ENCODE measurements at places on chromosomes 11 and 22.

- peak; percentile 89 for DNase-seq
Observed at GRCh38 chr11:34174412-34175041, 69.1 kb downstream of the NAT10 start.

- DNase-seq = peak; percentile 49
Observed at GRCh38 chr22:29703569-29704195, 16.1 kb upstream of the CABP7 start.

- no peak for DNase-seq
Observed at GRCh38 chr11:48051217-48051830, 71.0 kb downstream of the PTPRJ start.

DNA sequence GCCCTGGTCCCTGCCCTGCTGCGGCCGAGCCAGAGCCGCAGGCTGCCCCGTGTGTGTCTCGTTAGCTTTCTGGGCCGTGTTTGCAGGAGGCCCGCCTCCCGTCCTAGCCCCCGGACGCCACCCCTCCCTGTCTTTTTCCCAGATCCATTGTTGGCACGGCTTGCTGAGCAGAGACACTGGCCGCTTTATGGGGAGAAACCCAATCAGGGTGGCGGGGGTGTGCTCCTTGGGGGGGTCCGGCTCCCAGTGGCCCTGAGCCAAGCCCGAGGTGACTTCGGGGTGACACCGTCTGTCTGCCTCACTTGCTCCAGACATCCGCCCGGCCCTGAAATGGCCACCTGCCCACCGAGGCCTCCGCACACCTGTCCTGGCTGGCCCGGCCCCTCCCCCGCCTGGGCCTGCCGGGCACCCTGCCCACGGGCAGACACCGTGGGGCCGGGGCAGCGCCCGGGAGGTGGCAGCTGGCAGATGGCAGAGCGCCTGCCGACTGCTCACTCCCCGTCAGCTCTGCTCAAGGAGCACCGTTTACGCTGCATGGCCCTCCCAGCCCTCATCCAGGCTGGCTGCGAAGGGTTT is 43.1 kb upstream of the PPARA start:
- peak; percentile 96 for DNase-seq

DNA sequence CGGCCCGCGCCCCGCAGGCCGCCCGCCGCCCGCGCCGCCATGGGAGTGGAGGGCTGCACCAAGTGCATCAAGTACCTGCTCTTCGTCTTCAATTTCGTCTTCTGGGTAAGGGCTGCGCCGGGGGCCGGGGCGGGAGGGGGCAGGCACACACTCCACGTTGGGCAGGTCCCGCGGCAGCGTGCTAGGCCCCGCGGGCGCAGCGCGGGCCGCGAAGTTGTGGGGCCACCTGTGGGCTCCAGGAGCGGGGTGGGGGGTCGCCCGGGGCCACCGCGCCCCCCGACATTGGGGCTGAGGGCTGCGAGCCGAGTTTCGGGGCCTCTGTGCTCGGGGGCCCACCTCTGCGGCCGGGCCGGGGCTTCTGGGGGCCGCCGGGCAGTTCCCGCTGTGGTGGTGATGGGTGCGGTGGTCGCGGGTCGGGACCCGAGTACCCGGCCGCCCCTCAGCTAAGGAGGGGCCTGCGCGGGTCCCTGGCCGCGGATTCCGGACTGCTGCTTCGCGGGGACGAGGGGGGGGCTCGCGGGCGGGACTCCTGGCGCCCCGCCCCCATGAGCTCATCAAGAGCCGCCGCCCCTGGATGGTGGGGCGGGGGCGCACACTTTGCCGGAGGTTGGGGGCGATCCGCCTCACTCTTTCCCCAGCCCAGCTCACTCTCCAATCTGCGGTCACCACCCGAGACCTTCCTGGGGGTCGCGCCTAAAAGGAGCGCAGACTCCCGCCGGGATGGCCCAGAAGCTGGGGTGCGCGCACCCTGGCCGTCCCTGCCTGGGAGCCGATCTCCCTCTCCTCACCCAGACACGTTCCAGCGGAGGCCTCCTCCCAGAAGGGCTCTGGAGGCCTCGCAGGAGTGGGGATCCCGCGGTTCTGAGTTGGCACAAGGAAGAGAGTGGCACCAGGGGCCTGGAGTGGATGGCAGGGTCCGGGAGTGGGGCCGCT is 667 bp downstream of the CD81 start:
- peak; percentile 80 for DNase-seq

DNA sequence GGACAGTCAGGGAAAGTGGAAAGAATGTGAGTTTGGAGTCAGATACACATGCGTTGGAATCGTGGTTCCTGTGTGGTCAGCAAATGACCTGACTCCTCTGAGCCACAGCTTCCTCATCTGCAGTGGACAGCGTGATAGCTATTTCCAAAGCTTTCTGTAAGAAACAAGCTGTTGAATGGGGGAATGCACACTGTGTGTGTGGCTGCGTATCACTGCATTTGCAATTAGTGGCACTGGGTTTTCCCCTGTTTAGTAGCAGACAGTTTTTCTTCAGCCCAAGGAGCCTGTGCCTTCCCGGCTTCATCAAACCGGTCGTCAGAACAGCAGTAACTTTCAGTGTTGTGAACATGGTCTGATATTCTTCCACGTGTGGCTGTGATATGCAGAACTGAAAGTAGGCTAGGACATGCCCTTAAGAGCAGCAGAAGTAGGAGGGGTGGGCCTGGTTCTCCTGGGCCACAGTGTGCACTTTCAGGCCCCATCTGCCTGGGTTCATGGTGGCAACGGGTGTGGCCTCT is 121.5 kb downstream of the RRAS2 start:
- no peak for DNase-seq

- DNase-seq = peak; percentile 73
Observed at GRCh38 chr22:38921120-38921519, 36.3 kb upstream of the APOBEC3A start.

GRCh38 chr11:94629741-94630140 is 62.6 kb downstream of the PIWIL4 start:
- no peak for DNase-seq

- peak; percentile 75 for DNase-seq
Observed at GRCh38 chr11:31813391-31814175, 2.5 kb upstream of the PAX6 start.

GRCh38 chr11:126991596-126991995 is 9.0 kb downstream of the KIRREL3 start:
- DNase-seq = no peak
